CMK (cell line): ENCODE measurements at places on chromosomes 6 and 20.

DNA sequence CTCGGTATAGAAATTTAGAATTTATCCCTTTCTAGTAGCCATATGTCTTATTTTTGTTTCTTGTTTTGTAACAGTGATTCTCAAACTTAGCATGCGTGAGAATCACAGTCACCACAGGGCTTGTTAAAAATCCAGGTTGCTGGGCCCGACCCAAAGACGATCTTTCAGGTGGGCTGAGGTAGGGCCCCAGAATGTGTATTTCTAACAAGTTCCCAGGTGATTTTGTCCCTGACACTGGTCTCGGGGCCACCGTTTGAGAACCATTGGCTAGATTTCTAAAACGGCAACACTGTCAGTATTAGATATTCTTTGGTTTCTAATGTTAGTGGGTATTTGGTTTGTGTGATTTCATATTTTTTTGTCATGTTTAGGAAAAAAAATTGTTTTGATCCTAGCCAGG, 9.9 kb downstream of the PFDN4 start:
- no peak for DNase-seq

DNA sequence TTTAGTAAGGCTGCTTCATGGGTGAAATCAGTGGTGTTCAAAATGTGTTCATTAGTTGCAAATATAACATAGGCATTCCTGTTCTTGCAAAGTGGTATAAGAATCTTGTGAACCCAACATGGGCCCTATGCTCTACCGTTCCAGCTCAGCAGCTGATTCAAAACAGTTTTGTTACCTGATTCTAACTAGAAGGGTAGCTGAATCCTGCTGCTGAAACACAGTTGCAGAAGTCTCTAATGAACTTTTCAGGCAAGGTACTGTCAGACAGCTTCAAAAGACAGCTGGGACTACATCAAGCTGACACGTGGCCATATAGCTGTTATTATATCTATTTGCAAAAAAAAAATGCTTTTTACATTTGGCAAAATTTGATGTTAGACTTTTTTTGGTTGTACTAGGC, 22.7 kb downstream of the THEMIS start:
- no peak for DNase-seq

GRCh38 chr6:158431036-158431435, 118.8 kb downstream of the TULP4 start:
- no peak for DNase-seq

GRCh38 chr6:16412982-16413381, 174.6 kb downstream of the GMPR start:
- no peak for DNase-seq

GRCh38 chr20:53805895-53806384, 212.3 kb upstream of the ZNF217 start:
- no peak for DNase-seq

GRCh38 chr20:3632311-3633004, 30.7 kb downstream of the GFRA4 start:
- DNase-seq: no peak

- no peak for DNase-seq
These were observed 167.6 kb upstream of the KCNK16 start for GRCh38 chr6:39490108-39490507.

- no peak for DNase-seq
These were observed 33.0 kb downstream of the TRERF1 start for GRCh38 chr6:42418724-42419123.

- DNase-seq: no peak
These were observed 950.0 kb downstream of the KIF16B start for GRCh38 chr20:15623215-15623614.

- no peak for DNase-seq
These were observed 42.3 kb downstream of the GNAS start for GRCh38 chr20:58894652-58895447.

DNA sequence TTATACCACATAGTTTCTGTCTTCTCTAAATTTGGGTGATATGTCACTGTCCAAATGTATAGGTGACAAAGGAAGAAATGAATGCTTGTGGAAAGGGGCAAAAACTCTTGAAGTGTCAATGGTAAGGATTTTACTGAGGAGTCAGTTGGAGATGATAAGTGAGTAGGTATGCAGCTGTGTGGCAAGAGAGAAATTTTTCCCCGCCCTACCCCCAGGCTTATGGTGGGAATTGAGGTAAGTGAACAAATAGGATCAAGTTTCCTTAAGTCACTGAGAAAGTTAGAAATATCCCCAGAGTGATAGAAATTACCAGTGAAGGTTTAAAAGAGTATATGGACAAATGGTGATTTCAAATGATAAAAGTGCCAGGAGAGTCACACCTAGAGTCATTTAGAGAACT, 11.8 kb downstream of the DSE start:
- no peak for DNase-seq

- DNase-seq: no peak
These were observed 62.7 kb downstream of the TAF4 start for GRCh38 chr20:62002882-62003480.

DNA sequence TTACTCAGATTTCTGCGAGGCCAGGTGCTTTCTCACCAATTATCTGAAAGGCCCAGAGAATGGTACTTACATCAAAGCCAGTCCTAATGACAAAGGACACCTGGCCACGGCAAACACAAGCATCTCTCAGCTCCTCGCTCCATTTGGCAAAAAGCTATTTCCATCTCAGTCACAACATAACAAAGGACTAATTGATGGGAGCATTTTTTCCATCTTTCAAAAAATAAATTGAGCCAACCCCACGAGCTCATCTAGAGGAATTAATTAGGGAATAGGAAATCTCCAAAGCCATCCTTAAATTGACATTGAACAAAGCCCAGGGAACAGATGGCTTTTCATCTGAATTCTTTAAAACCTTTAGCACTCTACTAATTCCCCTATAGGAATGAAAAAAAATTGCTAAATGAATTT, 236.7 kb downstream of the HAO1 start:
- no peak for DNase-seq

DNA sequence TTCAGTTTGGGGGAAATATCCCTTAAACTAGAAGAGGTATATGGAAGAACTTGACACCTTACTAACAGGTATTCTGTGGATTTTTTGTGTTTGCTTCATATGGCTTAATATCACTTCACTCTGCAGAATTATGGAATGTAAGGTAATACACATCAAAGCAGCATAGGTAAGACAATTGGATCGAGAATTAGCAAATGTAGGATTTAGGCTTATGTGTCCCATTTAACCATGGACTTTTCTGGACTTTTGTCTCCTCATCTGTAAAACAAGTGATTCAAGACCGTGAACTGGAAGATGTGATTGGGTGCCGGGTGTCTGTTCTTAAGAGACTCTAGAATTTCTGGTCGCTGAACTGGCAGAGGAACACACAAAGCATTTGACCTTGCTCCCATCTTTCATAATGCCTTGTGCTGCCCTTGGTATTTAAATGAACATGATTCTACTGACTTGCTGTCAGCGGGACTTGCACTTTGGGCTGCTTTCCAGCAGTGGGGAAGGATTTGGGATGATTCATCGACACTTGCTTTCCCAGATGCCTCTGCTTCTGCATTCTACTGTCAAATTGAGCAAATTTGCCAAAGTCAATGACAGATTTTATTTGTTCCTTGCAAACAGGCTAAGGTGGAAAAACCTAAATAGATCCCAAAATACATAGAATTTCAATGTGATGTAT, 199.8 kb downstream of the PLCB1 start:
- no peak for DNase-seq

DNA sequence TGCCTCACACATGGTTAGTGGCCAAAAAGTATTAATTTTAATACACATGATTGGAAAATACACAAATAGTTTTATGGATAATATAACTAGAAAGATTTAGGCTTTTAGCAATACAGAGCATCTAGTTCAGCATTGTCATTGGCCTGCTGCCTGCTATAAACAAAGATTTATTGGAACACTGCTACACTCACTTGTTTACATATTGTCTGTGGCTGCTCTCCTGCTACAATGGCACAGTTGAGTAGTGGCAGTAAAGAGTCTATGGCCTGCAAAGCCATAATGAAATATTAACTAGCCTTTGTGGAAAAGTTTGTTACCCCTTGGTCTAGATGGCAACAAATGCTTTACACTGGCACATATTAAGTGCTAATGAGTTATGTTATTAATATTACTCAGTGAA, 37.8 kb downstream of the ZNF451 start:
- DNase-seq: no peak

- no peak for DNase-seq
These were observed 119.0 kb upstream of the DST start for GRCh38 chr6:56761651-56762050.

GRCh38 chr6:159686703-159687102, 6.3 kb downstream of the SOD2 start:
- DNase-seq: peak; percentile 56

DNA sequence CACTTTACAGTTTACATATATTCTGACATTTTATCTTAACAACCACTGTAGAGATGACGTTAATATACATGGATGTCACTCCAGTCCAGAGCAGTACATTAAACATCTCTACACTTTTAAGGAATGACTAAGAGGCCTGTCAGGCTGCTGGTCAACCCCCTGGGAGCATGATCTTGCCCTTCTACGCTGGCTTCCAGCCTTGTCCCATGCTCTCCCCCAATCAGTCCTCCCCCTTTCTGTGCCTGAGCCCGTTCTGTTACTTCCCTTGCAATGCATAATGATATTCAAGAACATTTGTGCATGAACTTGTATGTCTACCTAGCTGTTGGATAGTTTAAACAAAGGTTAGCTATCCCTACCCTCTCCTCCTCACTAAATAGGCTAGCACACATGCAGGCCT, 40.5 kb upstream of the PLCB4 start:
- DNase-seq: no peak

DNA sequence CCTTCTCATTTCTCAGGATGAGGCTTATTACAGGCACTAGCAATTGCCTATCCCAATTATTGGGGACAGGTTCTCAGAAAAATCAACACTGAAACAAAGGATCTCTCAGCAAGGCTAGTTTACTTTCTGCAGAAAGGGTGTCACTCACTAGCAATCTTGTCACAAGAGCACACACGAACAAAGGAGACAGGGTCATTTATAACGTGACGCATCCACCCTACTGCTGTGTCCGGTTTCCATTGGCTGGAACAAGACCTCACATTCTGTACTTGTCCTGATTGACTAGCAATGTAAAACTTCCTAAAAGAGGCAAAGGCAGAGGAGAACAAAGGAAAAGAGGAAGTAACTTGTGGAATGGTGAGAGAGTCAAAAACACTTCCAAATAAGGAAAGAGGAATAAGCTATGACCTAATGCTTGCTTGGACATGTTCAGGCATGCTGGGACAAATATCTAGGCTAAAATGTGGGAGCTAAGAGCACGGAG, 160.2 kb upstream of the STXBP5 start:
- DNase-seq: no peak

DNA sequence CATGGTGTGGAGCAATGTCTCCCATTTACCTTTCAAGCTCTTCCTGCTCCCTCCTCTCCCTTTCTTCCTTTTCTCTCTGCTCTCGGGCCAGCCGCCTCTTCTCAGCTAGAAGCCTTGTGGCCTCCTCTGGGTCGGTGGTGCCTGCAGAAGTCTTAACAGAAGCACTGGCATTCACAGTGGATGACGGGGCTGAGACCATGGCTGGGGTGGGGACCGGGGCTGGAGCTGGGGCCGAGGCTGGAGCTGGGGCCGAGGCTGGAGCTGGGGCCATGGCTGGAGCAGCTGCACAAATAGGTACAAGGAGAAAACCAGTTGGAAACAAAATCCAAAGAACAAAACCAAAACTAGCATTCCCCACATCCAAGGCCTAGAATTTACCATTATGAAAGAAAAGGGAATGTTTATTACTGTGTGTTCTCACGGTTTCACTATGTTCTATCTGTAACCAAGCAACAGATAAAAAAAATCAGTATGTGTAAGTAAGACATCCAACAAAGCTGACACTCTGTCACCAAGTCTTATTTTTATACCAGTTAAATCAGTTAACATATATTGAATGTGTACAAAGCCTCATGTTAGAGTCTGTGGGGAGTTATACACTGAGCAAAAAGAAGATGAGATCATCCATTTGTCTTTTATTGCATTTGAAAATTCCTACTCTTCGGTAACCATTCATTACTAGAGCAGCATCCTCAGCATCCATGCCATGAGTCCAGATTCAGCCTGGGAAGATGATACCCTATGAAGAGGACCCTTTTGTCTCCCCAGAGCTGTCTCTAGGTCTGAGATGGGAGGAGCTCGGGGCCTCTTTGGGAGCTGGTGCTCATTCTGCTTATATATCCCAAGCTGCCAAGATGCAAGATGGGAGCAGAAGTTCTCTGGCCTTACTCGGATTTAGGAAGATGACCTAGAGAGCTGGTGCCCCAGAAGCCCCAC, 73.0 kb upstream of the BCLAF1 start:
- no peak for DNase-seq

GRCh38 chr20:20492521-20493332, 124.8 kb downstream of the INSM1 start:
- no peak for DNase-seq

GRCh38 chr20:62818592-62819493, 2.0 kb downstream of the COL9A3 start:
- DNase-seq: no peak

- peak; percentile 21 for DNase-seq
These were observed 600 bp downstream of the XPO5 start for GRCh38 chr6:43575105-43575771.

- peak; percentile 64 for DNase-seq
These were observed 353.3 kb upstream of the ARID1B start for GRCh38 chr6:156423829-156424228.
